Esophagus squamous epithelium (tissue), 5 donors: ENCODE measurements at places on chromosomes 3 and 15.
A peak's percentile ranks its signal among the peaks of the same experiment; 100 is the strongest.

- no peak for DNase-seq
Measured at GRCh38 chr3:170274641-170275040, 52.4 kb downstream of the PRKCI start.

- no peak for DNase-seq
Measured at GRCh38 chr3:99505200-99505599, 133.2 kb upstream of the COL8A1 start.

GRCh38 chr3:50652709-50653108 is 22.0 kb upstream of the DOCK3 start:
- no peak for DNase-seq

GRCh38 chr15:52857471-52857870 is 67.3 kb upstream of the ONECUT1 start:
- no peak for DNase-seq

GRCh38 chr3:184777566-184778356 is 34.2 kb upstream of the VPS8 start:
- DNase-seq = peak; percentile 24

DNA sequence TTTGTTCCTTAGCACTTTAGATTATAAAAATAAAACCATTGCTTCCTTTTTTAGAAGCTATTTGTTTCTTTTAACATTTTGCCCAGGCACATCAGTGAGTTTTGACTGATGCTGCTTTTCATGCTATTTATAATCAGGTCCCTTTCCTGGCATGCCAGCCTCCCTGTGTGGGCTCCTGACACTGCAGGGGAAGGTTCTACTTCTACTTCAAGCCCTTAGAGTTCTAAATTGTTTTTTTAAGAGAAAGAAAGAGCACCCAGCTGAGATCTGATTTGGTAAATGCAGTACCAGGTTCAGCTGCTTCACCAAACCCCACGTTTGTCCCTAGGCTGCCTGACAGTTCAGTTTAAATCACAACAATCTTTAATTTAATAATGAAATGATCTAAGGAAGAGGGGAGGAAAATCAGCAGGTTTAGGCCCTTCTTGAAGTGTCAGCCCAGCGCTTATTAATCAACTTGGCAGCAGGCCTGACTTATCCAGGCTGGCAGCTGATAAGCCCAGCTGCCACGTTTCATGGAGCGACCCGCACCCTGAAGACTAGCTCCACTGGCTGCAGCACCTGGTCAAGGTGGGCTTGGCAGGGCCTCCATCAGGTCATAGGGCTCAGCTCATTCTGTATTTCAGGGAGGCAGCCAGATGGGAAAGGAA is 29.0 kb downstream of the HGD start:
- DNase-seq = no peak

- no peak for DNase-seq
Measured at GRCh38 chr3:137766876-137767537, 2.9 kb downstream of the SOX14 start.

DNA sequence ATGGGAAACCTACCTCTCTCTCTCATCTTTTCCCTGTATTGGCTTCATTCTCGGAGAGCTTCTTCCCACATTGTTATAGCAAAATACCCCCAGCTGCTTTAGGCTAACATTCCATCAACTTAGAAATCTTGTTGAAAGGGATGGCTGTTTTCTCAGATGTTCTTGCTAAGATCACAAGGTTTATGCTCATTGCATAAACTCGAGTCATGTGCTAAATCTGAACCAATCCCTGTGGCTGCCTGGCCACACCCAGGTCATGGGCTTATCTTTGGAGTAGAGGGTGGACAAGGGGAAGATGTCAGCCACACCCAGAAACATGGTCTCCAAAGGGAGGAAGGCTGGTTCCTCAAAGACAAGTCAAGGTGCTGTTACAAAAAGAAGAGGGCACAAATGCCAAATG is 150.6 kb upstream of the UMPS start:
- no peak for DNase-seq

GRCh38 chr15:101318839-101319238 is 23.8 kb upstream of the SNRPA1 start:
- DNase-seq = no peak

- DNase-seq = no peak
Measured at GRCh38 chr3:194259982-194260766, 91.0 kb downstream of the CPN2 start.

- DNase-seq = no peak
Measured at GRCh38 chr3:121855555-121855954, 20.5 kb downstream of the EAF2 start.

DNA sequence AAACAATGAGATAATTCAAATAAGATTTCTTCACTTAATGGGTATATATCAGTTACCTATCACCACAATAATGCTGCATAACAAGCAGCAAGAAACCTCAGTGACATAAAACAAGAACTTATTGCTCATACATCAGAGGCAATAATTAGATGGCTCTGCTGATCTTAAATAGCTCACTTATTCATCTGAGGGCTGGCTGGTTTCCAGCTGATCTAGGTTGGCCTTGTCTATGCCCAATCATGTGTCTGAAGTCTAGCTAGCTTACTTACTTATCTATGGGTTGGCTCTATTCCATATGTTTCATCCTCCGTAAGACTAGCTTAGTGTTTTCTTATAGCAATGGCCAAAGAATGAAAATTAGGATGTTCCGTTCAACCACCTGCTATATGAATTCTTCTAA is 109.4 kb upstream of the AGTR1 start:
- no peak for DNase-seq

DNA sequence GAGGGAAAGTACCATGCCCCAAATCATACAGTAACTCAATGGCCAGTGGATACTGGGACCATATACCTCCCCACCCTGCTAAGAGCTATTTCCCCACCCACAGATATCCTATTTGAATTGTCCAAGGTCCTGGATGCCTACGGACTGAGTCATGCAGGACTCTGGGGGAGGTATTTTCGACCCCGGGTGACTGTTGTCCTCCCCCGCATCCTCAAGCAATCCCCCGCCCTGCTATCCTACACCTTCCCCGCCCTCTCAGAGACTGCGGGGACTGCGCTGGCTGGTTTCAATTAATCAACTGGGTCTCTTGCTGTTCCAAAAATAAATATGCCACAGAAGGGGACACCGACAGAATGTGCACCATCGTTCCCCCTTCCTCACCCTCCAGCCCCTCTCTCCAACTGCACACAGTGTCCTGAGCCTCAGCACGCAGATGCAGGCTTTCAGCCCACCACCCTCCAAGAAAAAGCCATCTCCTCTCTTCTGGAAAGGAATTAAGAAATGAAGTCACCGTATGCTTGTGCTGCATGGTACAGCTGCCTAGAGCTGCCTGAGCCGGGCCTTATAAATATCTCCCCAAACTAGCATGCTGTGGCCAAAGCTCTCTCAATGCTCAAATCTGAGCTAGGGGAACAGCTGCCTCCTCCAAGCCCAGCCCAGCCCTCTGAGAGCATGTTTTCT is 8.1 kb downstream of the CAV3 start:
- DNase-seq = no peak

GRCh38 chr3:126543457-126544061 is 15.2 kb downstream of the C3orf22 start:
- DNase-seq = no peak

- no peak for DNase-seq
Measured at GRCh38 chr15:91839867-91840266, 13.6 kb upstream of the SLCO3A1 start.

DNA sequence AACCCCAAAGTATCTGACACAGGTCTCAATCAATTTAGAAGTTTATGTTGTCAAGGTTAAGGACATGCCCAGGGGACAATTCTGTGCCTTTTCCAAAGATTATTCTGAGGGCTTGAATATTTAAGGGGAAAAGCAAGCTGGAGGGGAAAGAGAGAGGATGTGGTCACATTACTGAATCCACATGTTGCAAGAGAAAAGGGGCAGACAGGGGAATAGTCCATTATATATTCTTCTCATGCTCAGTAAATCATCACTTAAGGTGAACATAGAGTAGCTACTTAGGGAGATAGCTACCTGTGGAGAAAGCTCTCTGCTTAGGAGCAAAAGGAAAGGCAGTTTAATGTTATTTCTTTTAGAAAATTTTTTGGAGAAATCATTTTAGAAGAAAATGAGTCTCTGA is 751.6 kb downstream of the SI start:
- DNase-seq = no peak

DNA sequence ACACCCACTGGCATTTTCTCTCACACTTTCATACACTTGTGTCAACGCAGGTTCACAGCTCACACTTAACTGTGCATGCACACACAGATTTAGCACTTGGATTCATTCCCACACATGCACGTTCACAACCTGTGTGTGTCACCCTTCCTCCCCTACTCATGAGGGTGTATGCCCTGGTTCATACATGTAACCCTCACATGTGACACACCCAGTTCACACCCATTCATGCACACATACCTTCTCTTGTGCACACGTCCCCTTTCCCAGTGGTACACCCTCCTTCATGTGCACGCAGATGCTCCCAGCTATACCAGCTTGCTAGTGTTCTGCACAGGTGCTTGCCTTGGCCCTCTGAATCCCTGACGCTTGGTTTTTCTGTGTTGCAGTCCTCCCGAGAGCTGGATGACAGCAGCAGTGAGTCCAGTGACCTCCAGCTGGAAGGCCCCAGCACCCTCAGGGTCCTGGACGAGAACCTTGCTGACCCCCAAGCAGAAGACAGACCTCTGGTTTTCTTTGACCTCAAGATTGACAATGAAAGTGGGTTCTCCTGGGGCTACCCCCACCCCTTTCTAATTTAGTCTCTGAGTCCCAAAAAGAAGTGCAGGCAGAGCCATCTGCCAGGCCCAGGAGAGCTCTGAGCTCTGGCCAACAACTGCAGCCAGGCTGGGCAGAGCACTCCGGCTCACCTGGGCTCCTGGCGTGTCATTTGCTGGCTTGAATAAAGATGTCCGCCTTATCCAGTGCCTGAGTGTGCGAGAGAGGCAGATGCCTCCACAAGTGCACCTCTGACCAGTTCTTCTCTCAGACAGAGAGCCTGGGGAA is 39.5 kb downstream of the GOLGA6A start:
- DNase-seq = no peak

DNA sequence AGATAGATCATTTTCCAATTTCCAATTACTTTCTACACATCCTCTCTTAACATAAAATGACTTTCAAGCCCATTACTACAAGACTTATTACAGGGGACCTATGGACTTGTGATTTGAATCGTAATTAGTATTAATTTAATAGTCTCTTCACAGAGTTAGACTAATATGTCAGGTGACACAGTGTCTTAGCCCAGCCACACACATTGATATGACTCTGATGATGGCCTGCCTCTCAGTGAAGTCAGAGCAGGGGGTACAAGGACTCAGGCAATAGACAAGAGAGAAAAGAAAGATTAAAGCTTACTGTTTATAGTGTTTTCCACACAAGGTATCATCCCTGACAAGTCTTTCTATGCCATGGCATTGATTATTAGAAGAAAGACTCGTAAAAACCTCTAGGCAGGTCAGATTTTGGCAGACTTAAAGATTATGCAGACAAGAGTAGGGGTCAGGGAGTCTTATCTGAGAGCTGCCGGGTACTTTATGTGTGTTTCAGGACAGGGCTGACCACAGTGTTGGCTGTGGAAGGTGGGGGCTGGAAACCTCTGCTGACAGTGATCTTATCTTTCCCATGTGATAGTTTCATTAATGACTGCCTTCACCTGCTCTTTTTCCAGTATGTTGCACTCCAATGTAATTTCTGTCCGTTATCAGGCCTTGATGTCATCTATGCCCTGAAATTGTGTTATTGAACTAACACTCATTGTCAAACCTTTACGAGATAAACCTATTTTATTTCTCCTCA is 50.1 kb downstream of the B3GALNT1 start:
- no peak for DNase-seq

- DNase-seq = no peak
Measured at GRCh38 chr3:12468276-12468675, 16.0 kb upstream of the TSEN2 start.

- no peak for DNase-seq
Measured at GRCh38 chr15:32683906-32684584, 33.8 kb upstream of the GREM1 start.

- no peak for DNase-seq
Measured at GRCh38 chr15:92365084-92365483, 28.6 kb upstream of the ST8SIA2 start.

DNA sequence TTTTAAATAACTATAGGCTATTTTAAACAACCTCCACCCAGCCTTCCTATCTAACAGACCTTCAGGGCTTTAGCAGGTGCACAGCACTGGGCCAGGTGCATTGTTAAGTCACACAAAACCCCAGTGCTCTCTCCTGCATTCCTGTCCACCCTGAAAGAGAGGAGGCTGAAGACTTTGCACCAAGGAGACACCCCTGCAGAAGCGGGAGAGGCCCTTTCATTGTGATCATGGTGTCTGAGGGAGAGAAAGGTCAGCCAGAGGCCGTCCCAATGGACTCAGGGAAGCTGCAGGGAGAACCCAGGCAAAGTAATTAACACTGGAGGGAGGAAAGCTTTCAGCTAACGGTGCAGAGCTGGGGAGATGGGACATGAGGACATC is 5.2 kb downstream of the LRIG1 start:
- DNase-seq = no peak

DNA sequence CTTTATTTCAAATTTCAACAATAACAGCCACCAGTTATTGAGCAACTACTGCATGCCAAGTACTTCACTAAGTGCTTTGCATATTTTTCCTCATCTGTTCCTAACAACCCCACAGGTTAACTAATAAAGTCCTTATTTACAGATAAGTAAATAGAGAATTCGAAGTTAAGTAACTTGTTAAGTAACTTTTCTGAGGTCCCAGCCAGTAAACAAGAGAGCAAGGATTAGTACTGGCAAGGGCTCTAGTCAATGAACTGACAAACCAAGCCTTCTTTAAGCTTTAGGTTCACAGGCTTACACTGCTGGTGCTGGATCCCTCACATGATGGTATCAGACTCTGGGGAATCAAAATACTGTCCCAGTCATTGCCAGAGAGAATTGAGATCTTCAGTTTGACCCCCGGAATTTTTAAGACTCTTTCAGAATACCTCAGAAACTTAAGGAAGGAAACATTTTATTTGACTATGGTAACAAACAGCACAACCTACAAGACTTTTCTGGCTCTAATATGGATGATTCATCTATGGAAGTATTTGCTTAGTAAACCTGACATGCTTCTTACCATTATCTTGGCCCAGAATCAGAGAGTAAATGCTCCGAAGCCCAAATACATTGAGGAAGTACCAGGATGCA is 16.5 kb downstream of the EMC3 start:
- no peak for DNase-seq

DNA sequence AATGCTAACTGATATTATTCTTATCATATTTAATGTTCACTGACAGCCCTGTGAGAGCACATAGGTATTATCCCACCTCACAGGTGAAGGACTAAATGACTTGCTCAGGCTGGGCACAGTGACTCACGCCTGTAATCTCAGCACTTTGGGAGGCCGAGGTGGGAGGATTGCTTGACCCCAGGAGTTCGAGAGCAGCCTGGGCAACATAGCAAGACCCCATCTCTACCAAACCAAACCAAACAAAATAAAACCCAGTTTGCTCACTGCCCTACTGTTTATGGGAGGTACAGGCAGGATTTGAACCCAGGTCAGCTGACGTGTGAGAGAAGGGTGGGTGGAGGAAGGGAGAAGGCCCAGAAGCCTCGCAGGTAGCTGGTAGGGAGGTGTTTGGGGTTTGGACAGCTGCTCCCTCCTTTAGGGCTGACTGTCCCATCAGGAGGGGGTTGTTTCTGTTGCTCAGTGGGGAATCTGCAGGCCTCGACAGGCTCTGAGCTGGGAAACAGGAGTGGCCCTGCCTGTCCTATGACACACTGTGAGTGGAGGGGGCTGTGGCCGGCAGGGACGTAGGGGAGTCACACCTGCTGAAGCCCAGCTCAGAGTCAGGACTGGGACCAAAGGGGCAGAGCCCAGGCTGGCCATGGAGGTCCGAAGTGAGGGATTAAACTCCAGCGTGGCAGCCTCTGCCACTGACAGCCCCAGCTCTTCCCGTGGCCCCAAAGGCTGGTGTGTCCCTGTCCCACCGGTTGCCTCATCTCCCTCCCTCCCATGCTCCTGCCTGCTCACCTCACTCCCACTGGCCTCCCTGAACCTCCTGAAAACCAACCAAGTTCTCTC is 25.3 kb downstream of the BHLHE40 start:
- DNase-seq = no peak
